WERI-Rb-1 (cell line): ENCODE measurements at places on chromosomes 11 and 22.

DNA sequence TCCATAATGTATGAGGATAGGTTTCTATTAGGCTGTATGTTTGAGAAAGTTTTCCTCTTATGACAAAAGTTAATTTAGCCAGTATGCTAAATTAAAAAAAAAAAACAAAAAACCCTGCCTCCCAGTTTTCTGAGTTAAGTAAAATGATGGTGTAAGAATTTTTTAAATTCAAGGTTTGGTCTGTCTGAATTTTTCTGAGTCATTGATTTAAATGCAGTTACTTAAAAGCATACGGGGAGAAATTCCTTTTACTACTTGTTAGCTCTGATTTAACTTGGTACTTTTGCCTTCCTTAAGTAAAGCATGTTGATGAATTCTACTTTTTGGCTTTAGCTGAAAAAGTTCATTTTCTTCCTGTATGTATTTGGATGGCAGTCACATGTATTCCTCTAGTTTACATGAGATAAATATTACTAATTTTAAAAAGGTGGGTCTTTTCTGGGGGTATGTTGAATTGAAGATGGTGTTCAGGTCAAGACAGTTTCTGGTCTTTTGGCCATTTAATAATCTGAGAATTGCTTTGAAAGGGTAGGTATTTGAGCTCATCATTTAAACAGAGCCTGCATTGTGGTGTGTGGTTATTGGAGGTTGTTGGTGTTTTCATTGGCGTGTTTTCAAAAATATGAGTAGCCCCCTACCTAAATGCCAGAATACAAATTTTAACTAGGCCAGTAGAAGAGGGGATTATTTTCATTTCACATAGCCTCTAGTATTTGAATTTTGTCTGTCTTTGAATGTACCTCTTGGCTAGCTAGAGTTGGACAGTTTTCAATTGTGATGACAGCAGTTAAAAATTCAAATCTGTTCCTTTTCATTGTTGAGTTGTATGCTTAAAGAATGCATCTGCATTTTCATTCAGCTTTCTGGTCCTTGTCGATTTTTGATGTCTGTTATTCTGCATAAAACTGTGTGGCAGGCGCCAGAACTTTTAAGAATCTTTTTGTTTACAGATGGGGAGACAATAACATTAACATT lies 64.7 kb downstream of the MTMR3 start:
- DNase-seq, result no peak

DNA sequence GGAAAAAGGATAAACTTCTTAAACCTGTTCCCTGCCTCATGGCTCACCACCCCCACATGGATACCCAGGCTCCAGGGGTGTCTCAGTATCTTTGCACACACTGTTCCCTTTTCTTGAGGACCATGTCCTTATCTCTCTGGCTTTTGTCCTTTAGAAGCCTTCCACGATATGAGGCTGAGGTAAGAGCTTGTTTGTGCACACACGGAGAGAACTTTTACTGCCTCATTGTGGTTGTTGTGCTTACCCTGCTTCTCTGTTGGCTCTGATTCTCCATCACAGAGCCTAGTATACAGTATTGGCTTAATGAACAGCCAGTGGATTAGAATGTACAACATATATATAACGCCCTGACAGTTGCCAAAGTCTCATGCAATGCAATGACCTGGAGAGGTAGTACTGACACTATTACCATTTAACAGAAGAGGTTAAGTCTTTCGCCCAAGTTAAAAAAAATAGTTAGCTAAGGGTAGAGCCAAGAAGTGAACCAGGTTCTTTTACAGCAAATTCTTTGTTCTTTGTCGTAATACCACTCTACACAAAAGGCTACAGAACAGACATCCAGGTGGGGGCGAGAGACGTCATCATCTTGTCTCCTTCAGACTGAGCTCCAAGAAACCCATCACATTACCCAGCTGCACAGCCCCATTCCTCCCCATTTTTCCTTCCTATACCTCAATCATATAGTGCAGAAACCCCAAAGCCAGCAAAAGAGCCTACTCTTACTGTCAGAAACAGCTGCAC lies 117.3 kb downstream of the PLEKHA7 start:
- no peak for DNase-seq

GRCh38 chr22:49961601-49962011 lies 1.0 kb downstream of the PIM3 start:
- DNase-seq, result no peak

DNA sequence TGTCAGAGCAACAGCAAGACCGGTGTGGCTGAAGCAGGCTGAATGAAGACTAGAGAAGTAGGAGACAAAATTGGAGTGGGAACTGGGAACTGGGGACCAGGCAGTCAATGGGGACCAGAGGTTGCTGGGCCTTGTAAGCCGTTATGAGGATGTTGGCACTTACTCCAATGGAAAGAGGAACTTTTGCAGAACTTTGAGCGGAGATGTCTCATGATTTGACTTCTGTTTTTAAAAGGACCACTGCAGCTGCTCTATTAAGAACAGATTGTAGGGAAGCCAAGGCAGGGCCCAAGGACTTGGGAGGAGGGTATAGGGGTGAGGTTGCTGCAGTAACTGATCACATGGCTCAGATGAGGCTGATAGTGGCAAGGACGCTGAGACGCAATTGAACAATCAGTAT lies 34.2 kb downstream of the IL18 start:
- no peak for DNase-seq

GRCh38 chr11:73547706-73548595 lies 50.0 kb downstream of the FAM168A start:
- DNase-seq, result no peak

DNA sequence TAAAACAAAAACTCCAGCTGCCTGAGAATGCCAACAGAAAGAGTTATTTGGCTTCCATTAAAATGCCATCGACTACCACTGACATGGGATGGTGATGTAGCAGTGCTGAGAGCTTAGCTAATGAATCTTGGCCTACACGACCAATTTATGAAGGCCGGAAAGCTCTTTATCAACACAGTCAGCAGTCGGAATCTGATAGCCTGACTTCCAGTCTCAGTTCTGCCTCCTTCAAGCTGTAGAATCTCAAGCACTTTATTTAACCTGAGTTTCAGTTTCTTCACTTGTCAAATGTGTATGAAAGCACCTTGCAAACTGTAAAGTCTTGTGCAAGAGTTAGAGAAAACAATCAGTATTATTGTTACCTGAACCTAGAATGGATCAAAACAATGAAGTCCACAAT lies 335.7 kb upstream of the NARS2 start:
- no peak for DNase-seq

DNA sequence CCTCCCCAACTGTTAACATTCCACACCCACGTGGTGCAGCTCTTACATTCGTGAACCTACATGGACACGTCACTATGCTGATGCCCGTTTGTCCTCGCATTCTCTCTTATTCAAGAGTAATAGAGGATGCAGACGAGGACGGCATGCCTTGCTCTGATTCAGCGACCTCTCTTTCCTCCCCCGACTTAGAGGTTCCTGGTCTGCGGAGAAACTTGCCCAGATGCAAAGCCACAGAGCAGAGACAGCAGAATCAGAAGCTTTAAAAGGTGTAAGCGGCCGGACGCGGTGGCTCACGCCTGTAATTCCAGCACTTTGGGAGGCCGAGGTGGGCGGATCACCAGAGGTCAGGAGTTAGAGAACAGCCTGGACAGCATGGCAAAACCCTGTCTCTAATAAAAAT lies 288.0 kb downstream of the NTM start:
- DNase-seq, result no peak

GRCh38 chr11:11373934-11374333 lies 20.9 kb upstream of the CSNK2A3 start:
- peak; percentile 33 for DNase-seq

DNA sequence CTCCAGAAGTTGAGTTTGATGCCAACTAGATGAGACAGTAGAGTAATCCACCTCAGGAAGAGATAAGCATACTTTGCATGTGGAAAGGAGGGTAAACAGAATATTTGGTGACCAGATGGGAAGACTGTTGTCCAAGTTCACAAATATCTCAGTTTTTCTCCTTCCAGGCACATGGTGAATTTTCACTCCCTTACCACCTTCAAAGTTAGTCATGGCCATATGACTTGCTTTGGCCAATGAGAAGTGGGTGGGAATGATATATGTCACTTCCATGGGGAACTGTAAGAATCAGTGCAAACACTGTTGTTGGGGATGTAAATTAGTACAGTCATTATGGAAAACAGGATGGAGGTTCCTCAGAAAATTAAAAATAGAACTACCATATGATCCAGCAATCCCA lies 105.8 kb downstream of the SPATA19 start:
- no peak for DNase-seq

GRCh38 chr11:17129003-17129402 lies 51.5 kb upstream of the RPS13 start:
- DNase-seq, result no peak

- no peak for DNase-seq
Observed at GRCh38 chr11:19816040-19816439, 103.4 kb downstream of the NAV2 start.

DNA sequence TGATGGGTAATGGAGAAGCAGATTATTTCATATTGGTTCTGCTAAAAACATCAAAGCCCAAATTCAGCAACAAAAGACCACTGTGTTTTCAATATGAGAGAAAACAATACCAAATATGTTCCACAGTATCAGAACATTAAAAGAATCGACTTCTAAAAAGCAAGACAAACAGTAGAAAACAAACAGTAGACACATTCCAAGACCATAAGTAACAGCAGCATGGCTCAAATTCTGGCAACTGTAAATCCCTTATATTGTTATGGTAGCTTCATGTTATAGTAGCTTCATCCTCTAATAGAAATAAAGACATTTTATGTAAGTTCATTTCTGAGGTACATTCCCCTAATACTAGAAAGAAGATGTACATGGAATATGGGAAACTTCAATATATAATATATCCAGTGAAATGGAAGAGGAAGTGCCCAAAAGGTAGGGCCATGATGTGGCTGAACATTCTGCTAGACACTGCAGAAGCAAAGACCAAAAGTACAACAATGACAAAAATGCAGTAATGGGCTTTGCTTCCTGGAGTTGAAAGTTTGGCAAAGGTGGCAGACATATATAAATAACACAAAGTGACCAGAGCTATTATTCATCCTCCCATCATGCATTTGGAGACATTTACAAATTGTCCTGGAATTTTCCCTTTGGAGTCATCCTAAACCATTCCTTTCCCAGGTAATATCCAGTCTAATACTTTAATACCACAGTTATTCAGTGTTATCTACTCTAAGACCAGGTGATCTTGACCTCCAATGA lies 299.9 kb downstream of the DCDC1 start:
- no peak for DNase-seq

DNA sequence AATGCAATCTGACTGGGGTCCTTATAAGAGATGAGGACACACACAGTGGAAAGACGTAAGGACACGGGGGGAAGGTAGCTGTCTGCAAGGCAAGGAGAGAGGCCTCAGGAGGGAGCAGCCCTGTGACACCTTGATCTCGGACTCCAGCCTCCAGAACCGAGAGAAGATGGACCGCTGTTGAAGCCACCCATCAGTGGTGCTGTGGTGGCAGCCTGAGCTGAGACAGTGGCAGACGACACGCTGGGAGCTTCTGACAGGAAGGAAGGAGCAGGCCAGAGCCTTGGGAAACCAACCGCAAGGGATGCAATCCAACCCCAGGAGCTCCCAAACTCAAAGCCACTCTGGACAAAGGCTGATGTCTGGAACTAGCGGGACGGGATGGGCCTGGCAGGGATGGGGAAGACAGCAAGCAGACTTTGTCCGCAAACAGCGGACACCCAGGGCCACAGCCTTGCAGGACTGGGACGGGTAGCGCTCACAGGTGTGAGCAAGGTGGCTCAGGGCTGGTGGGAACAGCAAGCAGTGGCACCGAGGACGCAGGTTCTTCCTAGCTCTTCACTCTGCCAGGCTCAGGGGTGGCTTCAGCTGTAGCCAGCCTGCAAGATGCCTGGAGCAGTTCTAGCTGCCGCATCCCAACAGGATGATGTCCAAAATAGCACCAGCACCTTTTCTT lies 10.9 kb downstream of the LTO1 start:
- DNase-seq, result no peak

- peak; percentile 7 for DNase-seq
Observed at GRCh38 chr11:117824571-117825537, at the start of gene FXYD2. TSS of gene FXYD2 (minus strand) at chr11:117824744. CDS start at chr11:117824678, 66 bp downstream.

- DNase-seq, result peak; percentile 71
Observed at GRCh38 chr11:117814766-117815261, 9.7 kb downstream of the FXYD2 start.

GRCh38 chr11:72358466-72359405 lies 75.6 kb downstream of the CLPB start:
- no peak for DNase-seq

- DNase-seq, result no peak
Observed at GRCh38 chr22:49672014-49672516, 155.6 kb downstream of the BRD1 start.

DNA sequence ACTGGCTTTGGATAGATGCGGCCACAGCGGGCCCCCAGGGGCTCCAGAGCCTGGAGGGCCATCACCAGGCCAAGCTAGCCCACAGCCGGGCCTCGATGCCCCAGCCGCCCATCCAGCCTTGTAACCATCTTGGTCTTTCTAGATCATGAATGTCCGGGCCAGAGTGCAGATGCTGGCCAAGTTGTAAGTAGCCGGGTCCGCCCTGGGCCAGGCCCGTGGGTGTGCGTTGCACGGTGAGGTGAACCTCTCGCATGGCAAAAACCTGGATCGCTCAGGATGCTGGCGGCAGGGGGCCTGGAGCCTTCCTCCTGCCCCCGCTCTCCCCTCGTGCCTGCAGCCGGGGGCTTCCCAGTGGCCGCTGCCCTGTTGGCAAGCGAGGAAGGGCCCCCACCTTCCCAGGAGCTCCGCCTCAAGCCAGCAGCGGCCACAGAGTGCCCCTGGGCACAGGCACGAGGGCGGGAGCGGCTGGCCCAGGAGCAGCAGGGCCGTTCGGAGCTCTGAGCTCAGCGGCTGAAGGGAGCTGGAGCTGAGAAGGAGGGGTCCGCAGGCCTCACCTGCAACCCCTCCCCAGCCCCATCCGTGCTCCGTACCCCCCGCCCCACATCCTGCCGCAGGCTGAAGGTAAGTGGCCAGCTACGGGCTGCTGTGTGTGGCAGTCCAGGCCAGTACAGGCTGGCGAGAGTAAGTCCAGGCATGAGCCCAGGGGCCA lies 10.9 kb upstream of the MRPL23 start:
- no peak for DNase-seq

DNA sequence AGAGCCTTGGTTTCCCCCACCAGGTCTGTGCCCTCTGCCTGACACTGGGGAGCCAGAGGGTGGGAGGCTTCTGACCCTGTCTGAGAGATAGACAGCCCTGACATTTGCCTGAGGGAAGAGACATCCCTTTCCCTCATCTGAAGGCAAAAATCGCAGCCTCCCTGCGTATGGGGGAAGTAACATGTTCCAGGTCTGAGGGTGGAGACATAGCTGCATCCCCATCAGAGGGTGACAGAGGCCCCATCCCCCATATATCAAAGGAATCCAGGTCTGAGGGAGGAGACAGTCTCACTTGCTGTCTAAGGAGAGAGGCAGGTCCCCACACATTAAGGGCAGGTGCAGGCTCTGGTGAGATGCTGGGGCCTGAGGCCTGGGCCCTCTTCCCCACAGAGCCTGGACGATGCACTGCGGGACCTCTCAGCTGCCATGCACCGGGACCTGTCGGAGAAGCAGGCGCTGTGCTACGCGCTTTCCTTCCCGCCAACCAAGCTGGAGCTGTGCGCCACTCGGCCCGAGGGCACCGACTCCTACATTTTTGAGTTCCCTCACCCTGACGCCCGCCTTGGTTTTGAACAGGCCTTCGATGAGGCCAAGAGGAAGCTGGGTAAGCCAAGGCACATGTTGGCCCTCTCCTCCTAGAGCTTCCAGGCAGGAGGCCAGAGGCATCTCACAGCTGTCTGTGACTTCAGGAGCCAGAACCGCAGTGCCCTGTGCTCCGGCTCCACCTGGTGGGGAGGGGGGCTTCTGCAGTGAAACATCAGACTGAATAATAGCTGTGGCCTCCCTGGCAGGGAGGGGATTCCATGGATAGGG lies 16.1 kb upstream of the RELT start:
- DNase-seq, result peak; percentile 64

- no peak for DNase-seq
Observed at GRCh38 chr11:117186431-117186761, 7.9 kb downstream of the SIDT2 start.
